ENCODE measurements at places on chromosomes 6 and 20. TPM values are rescaled to one million over a fixed set of nuclear protein-coding genes. Genes with fewer than 3 reads are reported as not detected.
A peak's percentile ranks its signal among the peaks of the same experiment; 100 is the strongest.

GRCh38 chr20:61447952-61448351, 195.9 kb downstream of the CDH4 start:
- H3K27me3 ChIP-seq, result peaks cover 3% of the 10 kb centered on the region
- no peak overlapping the region for H3K4me3 ChIP-seq
- no peaks in the 10 kb centered on the region for H3K36me3 ChIP-seq
- H3K4me1 ChIP-seq, result no peaks in the 10 kb centered on the region
- no peak for DNase-seq
- H3K27ac ChIP-seq, result no peak overlapping the region

DNA sequence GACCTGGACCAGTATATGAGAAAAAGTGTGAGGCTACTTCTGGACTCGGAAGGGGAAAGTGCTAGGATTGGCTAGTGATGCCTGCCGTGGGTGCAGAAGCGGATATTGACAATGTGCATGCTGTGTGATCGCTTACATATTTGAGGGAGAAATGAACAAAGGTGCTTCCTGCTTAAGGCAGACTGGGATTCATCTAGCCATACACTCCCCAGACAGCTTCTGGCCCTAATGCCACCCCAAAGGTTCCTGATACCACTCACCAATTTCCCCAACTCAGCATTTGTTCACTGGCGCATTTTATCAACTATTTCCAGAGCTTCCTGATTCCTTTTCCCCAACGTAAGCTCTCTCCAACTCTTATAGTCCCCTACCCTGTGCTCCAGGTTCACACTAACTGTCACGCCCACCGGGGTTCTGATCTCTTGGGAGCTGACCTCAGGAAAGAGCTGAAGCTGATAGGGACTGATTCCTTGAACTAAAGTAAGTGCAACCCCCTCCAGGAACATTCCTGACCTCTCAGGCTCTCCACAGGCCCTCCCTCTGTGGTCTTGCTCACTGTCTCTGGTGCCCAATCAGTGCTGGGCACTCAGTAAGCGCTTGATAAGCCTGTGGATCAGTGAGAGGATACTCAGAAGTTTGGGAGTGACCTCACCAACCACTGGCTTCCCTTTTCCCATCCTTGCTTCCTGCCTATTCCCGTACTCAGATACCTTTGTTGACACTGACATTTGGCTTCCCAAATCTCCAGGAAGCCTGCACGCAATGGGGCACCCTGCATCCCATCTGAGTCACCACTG, 73.3 kb downstream of the MRPL14 start:
- no peak overlapping the region for H3K27ac ChIP-seq
- peak; percentile 41 for DNase-seq
- H3K4me1 ChIP-seq, result peaks cover 14% of the 10 kb centered on the region
- no peaks in the 10 kb centered on the region for H3K27me3 ChIP-seq
- H3K4me3 ChIP-seq, result no peak overlapping the region

KCNK5 gene
- total RNA-seq, result 10.9 TPM

DNA sequence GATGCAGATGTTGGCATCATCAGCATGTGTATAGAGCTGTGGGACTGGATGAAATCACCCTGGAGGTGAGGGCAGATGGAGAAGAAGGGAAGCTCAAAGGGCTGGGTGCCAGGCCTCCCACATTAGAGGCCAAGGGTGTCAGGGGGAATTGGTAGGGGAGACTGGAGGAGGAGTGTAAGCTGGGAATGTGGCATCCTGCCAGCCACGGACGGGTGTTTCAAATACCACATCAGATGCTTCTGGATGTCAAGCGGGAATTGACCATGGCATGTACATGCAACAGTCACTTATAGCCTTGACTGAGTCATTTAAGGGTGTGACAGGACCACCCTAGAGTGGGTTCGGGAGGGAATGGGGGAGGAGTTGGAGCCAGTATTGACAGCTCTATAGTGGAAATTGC, 9.6 kb downstream of the ERGIC3 start:
- no peaks in the 10 kb centered on the region for H3K36me3 ChIP-seq
- H3K27ac ChIP-seq, result no peak overlapping the region
- no peaks in the 10 kb centered on the region for H3K27me3 ChIP-seq
- no peak overlapping the region for H3K4me3 ChIP-seq
- H3K4me1 ChIP-seq, result no peaks in the 10 kb centered on the region

DNA sequence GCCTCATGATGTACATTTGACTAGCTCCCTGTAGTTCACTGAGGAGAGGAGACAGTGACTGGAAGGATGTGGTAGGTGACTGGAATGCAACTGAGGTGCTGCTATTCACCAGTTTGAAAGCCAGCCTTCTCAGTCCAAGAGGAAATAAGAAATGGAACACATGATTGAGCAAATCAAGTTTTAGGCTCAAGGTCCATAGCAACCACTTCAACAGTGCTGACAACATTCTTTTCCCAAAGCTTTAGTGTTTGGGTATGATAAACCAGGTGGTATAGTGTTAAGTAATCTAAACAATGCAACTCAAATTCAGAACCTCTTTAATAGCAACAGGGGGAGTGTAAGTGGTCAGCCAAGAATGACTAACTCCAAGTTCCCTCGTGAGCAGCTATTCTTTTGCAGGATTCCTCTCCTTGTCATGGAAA, 9.2 kb downstream of the ZHX3 start:
- no peak for DNase-seq
- no peaks in the 10 kb centered on the region for H3K36me3 ChIP-seq
- no peak overlapping the region for H3K27ac ChIP-seq
- no peak overlapping the region for H3K4me3 ChIP-seq
- H3K27me3 ChIP-seq, result no peaks in the 10 kb centered on the region

DNA sequence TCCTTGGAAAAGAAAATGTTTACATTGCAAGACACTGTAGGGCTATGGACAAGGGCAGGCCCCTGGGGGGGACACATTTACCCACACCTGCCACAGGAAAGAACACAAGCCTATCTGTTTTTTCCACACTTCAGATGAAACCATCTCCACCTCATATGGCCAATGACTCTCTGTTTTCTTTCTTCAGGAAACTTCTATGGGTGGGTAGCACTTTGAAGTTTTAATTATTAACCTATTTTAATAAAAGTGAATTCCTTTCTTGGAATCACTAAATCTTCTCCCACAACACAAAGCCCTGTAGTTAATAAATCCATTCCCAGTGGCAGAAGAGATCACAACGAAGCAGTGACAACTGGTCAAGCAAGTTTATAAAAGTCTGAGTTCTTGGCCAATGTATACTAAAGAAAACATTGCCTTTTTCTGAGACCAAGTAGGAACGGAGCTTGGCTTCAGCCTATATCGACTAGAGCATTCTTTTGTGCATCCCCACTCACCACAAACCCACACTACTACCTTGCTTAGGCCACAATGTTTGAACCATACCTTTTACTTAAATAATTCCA, 125.1 kb upstream of the CARMIL1 start:
- DNase-seq, result no peak
- H3K27me3 ChIP-seq, result no peaks in the 10 kb centered on the region
- no peak overlapping the region for H3K4me3 ChIP-seq
- H3K4me1 ChIP-seq, result peaks cover 23% of the 10 kb centered on the region
- no peak overlapping the region for H3K27ac ChIP-seq

- H3K4me3 ChIP-seq, result no peak overlapping the region
- H3K27ac ChIP-seq, result no peak overlapping the region
- no peak for DNase-seq
- H3K27me3 ChIP-seq, result no peaks in the 10 kb centered on the region
- peaks cover 4% of the 10 kb centered on the region for H3K4me1 ChIP-seq
These were observed 19.4 kb upstream of the MTG2 start for GRCh38 chr20:62163485-62163865.

DNA sequence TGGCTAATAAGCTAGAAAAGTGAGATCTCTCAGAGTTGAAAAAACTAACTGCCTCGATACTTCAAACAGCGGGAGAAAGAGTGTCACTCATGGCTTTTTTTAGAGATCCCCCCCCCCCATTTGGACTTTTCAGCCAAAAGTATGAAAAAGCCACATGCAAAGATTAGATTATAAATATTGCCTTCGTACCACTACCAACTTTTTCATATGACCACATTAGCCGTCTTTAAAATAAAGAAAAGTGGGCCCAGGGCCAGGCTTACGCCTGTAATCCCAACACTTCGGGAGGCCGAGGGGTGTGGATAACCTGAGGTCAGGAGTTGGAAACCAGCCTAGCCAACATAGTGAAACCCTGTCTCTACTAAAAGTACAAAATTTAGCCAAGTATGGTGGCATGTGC, 4.4 kb downstream of the PGK2 start:
- H3K27ac ChIP-seq, result no peak overlapping the region
- no peak overlapping the region for H3K4me3 ChIP-seq
- H3K27me3 ChIP-seq, result no peaks in the 10 kb centered on the region
- H3K4me1 ChIP-seq, result no peaks in the 10 kb centered on the region
- DNase-seq, result no peak

GRCh38 chr6:24272553-24272952, 85.3 kb downstream of the DCDC2 start:
- H3K27me3 ChIP-seq, result peaks cover 14% of the 10 kb centered on the region
- DNase-seq, result no peak
- H3K4me1 ChIP-seq, result no peaks in the 10 kb centered on the region
- no peak overlapping the region for H3K27ac ChIP-seq

ZSCAN12 gene
- total RNA-seq, result 6.9 TPM

- no peaks in the 10 kb centered on the region for H3K36me3 ChIP-seq
- H3K27ac ChIP-seq, result no peak overlapping the region
- H3K4me1 ChIP-seq, result no peaks in the 10 kb centered on the region
- H3K27me3 ChIP-seq, result peaks cover 2% of the 10 kb centered on the region
- no peak for DNase-seq
- no peak overlapping the region for H3K4me3 ChIP-seq
These were observed 102.3 kb upstream of the BMP2 start for GRCh38 chr20:6665161-6665560.
